Colonic mucosa (tissue), 4 donors: ENCODE measurements at places on chromosomes 13 and 19.

GRCh38 chr19:5392486-5392885 lies 51.9 kb upstream of the PTPRS start:
- DNase-seq = no peak

DNA sequence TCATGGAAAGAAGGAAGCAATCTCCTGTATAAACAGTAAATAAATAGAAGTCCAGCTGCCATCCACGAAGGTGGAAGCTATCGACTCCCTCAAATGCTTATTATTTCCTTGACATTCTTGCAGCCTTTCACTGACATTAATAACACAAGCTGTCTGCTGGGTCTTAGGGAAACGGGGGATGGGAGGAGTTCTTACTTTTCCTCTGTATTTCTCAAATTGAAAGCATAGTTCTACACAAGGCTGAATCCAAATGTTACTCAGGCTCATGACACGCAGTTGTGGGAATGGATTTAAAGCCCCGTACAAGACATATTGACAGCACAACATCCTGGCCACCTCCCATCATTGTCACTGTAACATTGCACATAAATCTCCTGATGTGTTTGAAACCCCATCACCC lies 4.0 kb downstream of the SERPINE3 start:
- DNase-seq = no peak

DNA sequence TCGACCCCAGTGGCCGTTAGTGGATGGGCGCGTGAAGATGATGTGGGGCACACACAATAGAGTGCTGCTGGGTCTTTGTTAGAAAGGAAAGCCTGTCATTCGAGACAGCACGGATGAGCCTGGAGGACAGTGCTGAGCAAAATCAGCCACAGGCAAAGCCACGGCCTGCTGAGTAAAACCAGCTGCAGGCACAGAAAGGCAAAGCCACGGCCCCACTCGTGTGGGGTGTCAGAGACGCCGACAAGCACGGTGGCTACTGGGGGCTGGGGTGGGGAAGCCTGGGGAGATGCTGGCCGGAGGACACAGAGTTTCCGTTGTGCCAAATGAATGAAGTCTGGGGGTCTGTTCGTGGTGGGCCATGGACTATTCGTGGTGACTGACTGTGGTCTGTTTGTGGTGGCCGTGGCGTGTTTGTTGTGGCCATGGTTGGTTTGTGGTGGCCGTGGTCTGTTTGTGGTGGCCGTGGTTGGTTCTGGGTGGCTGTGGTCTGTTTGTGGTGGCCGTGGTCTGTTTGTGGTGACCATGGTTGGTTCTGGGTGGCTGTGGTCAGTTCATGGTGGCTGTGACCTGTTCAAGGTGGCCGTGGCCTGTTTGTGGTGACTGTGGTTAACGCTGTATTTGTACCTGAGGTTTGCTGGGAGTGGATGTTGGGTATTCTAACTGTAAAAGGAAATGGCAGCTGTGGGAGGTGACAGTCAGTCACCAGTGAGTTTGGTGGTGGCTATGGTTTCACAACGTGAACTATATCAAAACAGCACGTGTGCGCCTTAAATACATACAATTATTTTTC lies 36.3 kb downstream of the MCF2L start:
- DNase-seq = no peak

- DNase-seq = no peak
These were observed 14.8 kb downstream of the ZNF701 start for GRCh38 chr19:52584736-52585440.

GRCh38 chr19:14053032-14053431 lies 8.8 kb downstream of the PALM3 start:
- no peak for DNase-seq

DNA sequence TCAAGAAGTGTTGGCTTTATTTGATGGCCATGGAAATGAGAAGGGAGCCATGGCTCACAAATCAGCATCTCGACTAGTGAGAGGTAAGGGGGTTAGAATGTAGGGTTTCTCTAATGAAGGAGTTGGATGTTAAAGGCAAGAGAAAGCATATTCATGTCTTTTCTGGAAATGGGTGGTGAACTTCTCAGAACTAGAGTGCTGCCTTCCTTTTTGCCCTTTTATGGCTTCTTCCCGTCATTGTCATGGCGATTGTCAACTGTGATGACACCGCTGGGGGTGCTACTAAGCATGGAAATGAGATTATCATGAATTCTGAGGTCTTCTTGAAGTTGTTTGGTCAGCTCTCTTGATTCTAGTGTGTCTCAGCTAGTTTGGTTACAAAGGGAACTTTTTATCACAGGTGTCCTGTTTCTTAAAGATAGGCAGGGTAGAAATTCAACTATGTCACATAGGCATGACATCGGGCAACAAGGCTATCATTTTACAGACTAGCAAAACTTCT lies 180.4 kb downstream of the LIG4 start:
- DNase-seq = no peak

DNA sequence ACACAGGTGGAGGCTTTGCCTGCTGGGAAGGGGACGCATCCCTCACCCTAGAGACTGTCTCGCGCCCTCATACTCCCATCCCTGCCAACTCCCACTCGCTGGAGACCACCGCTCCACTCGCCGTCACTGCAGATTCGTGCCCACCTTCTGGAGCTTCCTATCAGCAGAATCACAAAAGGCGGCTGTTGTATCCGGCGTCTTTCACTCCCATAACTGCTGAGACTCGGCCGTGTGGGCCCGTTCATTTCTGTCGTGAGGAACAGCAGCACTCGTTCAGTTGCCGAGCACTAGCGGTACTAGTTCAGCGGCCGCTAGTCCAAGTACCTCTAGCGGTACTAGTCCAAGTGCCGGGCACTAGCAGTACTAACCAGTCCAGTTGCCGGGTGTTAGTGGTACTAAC lies 124.6 kb upstream of the MCF2L start:
- no peak for DNase-seq

DNA sequence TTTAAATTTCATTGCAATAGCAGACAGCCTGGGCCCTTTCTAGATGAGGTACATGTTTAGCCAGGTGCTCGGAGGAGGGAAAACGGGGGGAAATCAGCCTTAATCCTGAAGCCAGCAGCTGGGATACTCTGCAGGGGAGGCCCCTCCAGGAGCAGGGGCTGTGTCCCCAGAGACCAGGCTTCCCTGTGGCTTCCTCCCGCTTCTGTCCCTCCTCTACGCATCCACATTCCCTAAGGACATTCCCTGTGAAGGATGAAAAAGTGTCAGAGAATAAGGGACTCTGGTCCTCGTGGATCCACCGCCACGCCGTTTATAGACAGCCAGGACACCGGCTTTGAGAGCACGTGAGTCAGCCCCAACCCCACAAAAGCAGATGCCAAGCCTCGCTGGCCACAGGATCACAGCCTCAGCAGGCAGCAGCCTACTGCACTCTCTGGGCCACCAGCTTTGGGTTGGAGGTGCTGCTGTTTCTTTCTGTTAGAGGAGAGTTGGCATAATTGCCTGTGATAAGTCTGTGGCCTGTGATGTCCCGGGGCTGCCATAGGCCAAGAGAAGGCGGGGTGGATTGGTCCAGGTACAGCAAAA lies 36.7 kb upstream of the RANBP3 start:
- DNase-seq = no peak

- DNase-seq = no peak
These were observed 44.5 kb upstream of the SPACA7 start for GRCh38 chr13:112331675-112332074.

DNA sequence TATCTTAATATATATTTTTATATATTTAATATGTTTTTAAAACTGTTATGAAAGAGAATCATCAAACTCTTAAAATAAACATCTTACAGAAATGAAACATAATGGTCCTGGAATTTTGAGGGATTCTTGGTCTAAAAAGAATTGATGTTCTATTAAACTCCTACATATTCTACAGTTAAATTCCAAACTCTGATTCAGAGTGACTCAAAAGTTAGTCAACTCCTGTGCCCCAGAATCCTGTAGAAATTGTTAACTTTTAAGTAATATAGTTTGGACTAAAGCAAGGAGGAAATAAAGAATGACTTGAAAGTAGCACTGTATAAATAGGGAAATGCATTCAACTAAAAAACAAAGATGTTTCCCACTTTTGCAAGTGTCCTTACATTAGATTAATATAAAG lies 47.7 kb downstream of the FNDC3A start:
- DNase-seq = no peak

DNA sequence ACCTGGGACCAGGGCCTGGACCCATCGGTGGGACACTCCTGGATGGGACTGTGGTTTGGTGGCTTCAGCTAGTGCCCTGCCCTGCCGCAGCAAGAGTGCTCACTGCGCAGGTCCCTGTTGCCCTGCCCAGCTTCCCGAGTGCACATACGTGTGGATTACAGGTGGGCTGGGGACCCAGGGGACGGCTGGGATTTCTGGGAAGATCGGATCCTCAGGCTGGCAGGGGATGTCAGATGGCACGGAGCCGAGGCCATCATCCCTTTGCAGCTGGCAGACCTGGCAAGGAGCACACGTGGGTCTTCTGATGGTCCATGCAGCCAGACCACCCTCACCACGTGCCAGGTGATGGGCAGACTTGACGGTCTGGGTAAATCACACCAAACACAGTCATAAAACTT lies 69.3 kb downstream of the CHST8 start:
- no peak for DNase-seq

GRCh38 chr13:111267205-111267604 lies 53.2 kb upstream of the TEX29 start:
- DNase-seq = no peak

DNA sequence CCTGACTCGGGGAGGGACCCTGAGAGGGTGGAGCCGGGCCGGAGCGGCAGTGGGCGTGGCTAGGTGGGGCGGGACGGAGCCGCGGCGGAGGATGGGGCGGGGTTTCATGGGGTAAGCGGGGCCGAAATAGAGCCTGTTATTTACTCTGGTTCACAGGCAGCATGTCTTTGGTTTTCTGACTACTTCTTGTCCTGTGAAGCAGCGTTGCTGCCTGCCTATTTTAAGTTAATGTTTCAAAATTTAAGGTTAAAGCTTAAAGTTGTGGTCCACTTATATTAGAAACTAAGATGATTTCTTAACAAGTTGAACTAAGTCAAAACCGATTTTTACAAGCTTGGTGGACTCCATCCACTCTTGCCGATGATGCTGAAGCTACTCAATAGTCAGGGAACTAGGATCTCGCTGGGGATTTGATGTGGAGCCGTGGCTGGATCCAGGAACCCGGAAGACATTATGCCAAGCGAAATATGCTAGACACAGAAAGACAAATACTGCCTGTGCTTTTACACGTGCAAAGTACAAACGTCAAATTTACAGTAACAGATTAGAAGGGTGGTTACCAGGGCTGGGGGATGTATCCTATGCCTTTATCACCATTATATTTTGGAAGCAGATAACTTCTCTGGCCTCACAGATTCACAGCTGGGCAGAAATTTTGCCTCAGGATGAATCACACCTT lies 433 bp upstream of the ZNF616 start:
- DNase-seq = no peak
